ENCODE measurements at places on chromosomes 1 and 21.

- no peak for DNase-seq
Observed at GRCh38 chr21:28445141-28445830, 547.4 kb downstream of the LTN1 start.

DNA sequence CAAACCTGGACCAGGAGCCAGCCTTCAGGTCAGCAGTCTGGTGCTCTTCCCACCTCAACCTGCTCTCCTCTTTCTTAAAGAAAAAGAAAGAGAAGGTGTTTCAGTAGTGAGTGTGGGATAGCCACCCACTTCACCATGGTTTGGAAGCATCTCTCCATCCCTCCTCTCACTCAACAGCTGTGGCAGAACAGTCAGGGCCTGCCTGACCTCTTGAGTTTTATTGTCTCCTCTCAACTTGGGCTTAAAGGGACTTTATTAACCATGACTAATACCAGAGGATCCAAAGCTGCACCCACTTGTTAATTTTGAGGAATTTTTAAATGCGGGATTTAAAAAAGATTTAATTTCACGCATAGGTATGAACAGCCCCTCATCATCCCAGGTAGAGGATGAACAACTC is 570 bp upstream of the VASH2 start:
- DNase-seq: no peak

DNA sequence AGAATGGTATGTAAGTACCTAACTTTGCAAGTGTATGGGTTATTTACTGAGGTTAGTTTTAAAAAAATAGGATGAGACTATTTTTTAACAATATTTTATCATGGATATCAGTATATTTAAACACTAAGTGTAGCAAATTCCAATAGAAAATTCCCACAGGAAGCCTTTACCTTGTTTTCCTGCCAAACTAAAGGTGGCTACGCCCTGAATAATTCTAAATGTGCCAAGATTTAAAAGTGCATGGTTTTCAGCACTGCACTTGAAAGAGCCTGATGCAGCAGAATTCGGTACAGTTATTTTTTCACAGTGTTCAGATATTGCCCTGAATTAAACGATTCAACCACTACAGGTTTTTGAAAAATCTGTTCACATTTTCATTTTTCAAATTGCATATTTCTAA is 1622.8 kb upstream of the B3GALT2 start:
- DNase-seq: no peak

GRCh38 chr1:18948048-18948912 is 8.2 kb downstream of the IFFO2 start:
- no peak for DNase-seq

DNA sequence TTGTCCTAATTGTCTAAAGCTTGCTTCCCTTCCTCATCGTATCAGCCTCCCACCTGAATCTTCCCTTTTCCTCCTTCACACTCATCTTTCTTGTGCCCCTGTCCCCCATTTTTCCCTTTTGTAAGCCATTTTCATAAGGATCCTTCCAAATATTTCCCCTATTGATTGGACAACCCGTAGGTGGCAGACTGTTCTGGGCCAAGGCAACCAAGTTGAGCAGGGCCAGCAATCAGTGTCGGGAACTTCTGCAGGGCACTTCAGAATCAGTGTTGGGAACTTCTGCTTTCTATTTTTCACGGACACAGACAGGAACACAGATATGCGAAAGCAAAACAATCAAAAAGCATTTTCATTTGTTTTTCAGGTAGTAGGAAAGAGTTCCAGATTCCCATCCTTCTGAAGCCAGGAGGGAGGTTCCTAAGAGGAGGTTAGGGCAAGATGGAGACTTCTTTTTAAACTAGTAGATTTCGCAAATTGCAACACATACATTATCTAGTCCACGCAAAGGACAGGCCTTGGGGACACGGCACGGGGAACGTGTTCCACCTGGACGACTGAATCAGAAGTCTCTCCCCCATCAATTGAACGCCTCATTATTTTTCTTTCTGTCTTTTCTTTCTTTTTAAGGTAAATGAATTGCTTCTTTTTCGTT is 691 bp upstream of the MPZL1 start:
- peak; percentile 39 for DNase-seq

GRCh38 chr1:116490588-116490987 is 80.2 kb downstream of the CD58 start:
- no peak for DNase-seq

DNA sequence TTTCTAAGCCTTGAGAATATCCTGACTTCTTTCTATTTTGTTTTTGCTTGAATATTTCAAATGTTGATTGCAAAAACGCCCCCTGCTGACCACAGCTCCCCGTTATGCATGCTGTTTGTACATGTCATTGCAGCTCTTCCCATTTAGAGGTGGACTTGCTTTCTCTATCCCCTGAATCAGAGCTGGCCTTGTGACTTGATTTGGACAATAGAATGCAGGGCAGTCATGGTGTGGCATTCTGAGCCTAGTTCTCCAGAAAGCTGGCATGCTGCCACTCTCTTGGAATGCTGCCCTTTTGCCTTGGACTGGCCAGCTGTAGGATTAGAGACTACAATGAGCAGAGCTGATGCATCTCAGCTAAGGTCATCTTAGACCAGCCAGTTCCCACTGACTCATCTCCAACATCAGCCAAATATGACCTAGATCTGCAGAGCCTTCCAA is 1561.5 kb downstream of the MRPL39 start:
- peak; percentile 66 for DNase-seq

DNA sequence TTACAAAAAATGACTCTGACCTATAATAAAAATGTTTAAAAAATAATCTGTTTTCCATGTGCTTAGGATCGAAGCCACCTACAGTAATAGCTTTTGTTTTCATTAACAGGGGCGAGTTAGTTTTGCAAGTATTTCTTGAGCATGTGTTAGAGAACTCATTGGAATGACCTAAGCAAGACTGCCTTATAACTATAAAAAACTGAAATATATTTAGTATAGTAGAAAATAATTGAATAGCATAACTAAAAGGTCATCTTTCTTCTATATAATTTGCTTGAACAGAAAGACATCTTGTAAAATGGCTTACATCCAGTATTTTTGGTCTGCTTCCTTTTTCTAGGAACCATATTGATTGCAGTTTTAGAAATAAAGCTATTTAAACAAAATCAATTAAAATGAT is 241.5 kb upstream of the NRIP1 start:
- no peak for DNase-seq

DNA sequence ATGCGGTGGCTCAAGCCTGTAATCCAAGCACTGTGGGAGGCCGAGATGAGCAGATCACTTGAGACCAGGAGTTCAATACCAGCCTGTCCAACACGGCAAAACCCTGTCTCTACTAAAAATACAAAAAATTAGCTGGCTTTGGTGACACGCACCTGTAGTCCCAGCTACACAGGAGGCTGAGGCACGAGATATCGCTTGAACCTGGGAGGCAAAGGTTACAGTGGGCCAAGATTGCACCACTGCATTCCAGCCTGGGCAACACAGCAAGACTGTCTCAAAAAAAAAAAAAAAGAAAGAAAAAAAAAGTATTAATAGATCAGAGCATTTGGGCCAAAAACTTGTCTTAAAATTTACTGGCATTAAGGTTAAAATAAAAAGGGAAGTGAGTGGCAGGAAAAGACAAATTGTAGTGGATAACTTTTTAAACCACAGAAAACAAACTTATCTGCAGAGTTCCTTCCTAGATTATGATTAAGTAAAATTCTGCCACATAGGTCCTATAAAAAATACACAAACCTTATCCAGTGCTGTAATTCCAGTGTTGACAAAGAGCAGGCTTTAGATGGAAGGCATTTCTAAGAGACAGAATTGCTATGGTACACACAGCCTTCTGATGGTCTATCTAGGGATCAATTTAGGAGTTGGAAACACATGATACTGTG is 53.3 kb downstream of the EIF4G3 start:
- DNase-seq: no peak

- no peak for DNase-seq
Observed at GRCh38 chr1:99131546-99131945, 126.9 kb upstream of the PLPPR5 start.

DNA sequence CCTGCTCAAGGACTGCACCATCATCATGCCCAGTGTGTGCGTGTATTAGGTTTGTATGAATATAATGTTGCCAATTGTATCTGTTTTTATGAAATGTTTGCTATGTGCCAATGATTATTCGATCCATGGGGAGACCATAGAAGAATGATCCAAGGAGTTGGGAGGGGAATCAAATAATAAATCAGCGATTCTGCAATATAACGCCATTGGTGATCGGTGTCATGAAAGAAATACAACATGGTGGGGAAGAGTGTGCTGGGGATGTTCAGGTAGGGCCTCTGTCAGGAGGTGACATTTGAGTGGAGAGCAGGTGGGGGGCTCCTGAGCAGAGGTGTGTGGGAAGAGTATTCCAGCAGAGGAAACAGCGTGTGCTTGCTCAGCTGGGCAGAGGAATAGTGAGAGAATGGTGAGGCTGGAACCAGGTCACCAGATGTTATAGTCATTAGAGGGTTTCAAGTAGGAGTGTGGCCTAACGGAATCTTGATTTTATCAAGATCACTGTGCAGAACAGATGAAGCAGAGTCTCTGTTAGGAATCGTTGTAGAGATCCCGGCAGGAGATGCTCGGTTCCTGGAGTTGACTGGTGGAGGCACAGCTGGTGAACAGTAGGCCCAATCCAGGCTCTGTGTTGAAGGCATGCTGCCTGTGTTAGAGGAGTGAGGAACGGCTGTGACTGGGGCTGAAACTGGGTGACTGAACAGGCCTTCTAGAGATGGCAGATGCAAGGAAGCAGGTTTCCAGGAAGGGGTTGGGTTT is 2.9 kb upstream of the ZNF496 start:
- no peak for DNase-seq

DNA sequence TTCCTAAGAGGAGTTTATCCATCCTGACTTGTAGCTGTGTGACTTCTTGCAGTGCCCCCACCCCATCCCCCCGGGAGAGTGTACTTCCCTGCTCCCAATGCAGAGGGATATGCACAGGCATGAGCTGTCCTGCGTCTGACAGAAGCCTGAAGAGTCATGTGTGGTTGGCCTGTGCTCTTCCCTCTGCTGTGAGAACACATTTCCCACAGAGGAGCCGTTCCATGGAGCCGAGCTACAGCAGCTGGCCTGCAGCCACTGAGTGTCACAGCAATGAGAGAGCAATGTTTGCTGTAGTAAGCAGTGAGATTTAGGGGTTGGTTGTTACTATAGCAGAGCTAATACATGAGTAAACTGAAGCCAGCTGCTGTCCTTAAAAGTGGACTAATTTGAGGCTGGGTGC is 22.0 kb downstream of the PARS2 start:
- no peak for DNase-seq

- peak; percentile 41 for DNase-seq
Observed at GRCh38 chr1:244865028-244865371, 657 bp upstream of the HNRNPU start.

DNA sequence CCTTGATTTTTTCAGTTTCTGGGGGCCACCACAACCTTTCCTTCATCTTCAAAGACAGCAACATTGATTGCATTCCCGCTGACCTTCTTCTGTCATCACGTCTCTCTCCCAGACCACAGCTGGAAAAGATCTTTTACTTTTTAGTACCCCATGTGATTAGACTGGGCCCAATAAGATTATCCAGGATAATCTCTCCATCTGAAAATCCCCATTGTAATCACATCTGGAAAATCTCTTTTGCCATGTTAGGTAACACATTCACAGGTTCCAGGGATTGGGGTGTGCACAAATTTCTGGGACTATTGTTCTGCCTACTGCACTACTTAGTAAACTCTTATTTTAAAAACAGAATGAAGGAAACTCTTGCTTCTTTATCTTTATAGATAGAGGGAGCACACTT is 47.1 kb upstream of the INSL5 start:
- DNase-seq: no peak

DNA sequence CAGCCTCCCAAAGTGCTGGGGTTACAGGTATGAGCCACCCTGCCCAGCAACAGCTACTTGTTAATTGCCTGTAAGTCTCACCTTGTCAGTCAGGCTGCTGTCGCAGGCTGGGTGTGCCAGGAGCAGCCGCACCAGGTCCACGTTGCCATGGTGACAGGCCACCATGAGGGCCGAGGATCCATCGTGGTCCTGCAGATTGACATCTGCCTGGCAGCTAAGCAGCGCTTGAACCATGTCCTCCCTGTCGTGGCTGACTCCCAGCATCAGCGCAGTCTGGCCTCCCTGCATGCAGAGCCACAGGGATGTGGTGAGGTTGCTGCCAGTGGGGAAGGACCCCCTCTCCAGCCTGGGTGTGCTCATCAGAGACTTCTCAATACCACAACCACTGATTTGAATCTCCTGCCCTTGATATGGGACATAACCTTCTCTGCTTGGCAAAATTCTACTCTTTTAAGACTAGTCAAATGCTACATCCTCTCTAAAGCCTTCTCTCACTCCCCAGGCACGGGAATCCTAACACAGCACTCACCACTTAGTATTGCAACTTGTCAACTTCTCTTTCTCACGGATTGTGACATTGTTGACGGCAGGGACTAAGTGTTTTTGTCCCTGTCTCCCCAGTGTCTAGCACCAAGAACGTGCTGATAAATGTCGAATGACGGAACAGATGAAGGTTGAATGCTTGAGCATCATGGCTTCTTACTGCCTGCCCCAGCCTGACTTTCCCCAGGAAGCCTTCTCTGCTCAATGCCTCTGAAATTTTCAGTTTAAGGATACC is 52.9 kb downstream of the L1TD1 start:
- no peak for DNase-seq

DNA sequence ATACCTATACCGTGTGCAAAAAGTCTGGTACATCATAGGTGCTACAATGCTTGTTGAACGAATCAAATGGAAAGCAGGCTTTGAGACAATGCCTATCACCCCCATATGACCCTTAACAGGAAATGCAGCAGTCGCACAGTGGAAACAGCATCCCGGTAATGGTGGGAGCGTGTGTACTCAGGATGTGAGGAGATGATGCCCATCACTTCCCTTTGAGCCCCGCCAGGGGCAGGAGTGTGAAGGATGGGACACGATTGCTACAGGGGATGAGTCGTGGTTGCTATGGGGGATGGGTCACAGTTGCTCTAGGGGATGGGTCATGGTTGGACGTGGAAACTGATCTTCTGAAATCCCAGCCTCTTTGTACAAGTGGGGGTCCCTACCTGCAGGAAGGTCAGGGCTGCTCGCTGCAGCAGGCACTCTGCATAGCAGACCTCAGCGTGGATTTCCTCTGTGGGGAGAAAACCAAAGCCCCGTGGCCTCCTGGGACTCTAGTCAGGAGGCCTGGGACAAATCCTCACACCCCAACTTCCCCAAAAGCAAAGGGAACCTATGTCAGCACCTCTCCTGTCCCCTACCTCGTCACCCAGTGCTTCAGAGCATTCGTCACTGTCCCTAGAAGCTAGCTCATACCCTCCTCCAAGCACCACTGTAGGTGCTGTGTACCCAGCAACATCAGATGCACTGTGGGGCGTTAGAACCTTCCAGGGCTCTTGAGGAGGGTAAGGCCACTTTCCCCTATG is 19.3 kb downstream of the TTC39A start:
- no peak for DNase-seq

- no peak for DNase-seq
Observed at GRCh38 chr1:156802421-156802935, 14.2 kb downstream of the SH2D2A start.

- DNase-seq: no peak
Observed at GRCh38 chr1:19064906-19065450, 108.5 kb upstream of the IFFO2 start.

- no peak for DNase-seq
Observed at GRCh38 chr1:167747988-167748387, 26.2 kb downstream of the MPZL1 start.

All from body of pancreas (tissue), 4 donors.